ENCODE measurements at places on chromosomes 13 and 19.

GRCh38 chr13:92513672-92514071 lies 712.9 kb upstream of the GPC6 start:
- DNase-seq: no peak

GRCh38 chr13:44160591-44161191 lies 212.9 kb upstream of the SERP2 start:
- no peak for DNase-seq

GRCh38 chr13:19519049-19519448 lies 42.3 kb downstream of the TPTE2 start:
- DNase-seq: no peak

DNA sequence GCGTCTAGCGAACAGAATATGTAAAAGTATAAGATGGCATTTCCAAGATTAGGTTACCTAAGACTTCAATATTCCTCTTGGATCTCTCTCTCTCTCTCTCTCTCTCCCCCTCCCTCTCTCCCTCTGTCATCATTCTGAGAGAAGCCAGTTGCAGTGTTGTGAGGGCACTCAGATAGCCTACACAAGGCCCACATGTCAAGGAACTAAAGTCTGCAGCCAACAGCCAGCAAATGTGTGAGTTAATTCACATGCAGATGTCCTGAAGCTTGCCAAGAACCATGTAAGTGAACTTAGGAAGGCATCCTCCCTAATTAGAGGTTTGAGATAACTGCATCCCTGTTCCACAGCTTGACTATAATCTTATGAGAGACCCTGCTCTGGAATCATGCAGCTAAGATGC lies 822.9 kb upstream of the PRR20A start:
- no peak for DNase-seq

GRCh38 chr13:108551674-108552073 lies 77.7 kb upstream of the MYO16 start:
- no peak for DNase-seq

GRCh38 chr19:56827708-56828107 lies 12.8 kb downstream of the PEG3 start:
- DNase-seq: no peak

DNA sequence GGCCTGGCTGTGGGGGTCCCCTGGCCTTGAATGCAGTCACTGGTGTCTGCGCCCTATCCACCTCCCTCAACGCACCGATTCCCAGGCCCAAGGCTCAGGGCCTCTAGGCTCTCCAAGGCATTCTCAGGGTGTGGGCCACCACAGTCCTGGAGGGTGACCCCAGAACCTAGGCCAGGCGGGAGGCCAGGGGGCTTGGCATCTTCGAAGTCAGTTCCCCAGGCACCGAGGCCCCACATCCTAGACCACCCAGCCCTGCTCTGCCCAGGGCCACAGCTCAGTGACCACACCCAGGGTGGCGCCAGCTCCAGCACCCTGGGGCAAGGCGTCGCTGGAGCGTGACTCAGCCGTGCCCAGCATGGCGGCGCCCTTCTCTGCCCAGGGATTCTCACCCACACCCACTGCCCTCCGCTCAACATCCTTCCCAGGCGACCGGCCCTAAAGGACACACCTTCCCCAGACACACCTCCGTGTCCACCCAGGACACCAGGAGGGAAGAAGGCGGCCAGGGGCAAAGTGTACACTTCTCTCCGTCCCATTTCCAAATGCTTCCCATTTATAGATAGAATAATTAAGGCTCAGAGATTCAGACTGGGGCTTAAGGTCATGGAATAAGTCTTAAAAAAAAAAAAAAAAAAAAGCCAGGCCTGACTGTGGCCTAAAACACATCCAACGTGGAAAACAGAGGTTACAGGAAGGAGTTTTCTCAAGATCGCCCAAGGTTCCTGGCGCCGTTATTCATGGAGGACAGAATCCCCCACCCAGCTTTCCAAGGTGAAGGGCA lies 36.4 kb upstream of the NANOS3 start:
- no peak for DNase-seq

- no peak for DNase-seq
Measured at GRCh38 chr13:111115965-111116521, 933 bp downstream of the ARHGEF7 start.

Measured in HAP-1 (cell line).